ENCODE measurements at places on chromosomes 16 and 17.
A peak's percentile ranks its signal among the peaks of the same experiment; 100 is the strongest.

DNA sequence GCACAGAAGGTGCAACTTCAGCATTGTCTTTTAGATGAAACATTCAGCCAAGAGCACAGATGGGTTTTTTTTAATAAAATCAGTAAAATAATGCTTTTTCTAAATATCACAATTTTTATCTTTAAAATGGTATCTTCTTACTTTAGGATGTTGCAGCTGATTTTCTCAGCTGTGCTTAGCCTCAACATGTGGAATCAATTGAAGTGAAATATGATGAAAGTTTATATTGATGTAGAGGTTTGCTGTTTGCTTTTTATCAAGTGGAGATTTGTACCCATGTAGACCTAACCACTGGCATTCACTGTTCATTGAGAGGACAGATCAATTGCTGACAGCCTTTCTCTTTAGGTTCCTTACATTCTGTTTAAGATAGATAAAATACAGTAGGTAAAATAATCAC is 107.8 kb downstream of the CYB561 start:
- no peak for DNase-seq

GRCh38 chr17:29583324-29584248 is 5.9 kb downstream of the GIT1 start:
- no peak for DNase-seq

DNA sequence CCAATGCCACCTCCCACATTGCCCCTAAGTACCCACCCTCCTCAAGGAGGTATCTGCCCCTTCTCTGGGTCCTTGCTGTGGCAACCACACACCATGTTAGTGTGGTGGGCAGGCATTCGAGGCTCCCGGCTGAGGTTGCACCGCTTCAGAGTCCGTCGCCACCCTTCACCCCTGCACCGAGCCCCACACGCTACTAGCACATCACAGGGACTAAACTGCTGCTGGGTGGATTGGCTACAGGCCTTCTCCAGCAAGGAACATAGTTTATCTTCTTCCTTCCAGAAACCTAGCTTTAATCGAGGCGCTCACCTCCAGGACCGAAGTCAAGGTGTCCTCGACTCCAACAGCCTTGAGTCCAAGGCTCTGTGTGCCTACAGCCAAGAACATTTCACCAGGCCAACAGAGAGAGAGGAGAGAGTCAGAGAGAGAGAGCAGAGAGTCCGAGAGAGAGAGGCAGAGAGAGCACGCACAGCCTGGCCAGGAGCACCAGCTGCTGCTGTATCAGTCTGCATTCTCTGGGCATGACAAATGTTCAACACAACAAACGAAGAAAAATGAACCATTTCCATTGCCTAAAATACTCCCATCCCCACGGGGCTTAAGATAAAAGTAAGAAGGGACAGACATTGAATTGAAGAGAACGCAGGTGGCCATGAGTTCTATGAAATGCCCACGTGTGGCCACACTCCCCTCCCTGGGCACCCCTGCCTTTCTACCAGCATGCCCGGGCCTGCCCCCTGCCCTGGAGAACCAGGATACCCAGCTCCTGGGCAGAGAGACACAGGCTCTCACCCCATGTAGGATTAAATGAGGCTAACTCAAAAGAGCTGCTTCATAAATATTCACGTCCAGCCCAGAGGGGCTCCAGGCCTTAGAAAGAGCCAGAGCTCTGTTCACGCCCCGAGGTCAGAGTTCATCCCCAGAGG is 94.9 kb downstream of the RBFOX3 start:
- DNase-seq = no peak

GRCh38 chr16:77433146-77433545 is 1.7 kb downstream of the ADAMTS18 start:
- DNase-seq = no peak

- no peak for DNase-seq
Observed at GRCh38 chr16:82867485-82867884, 240.7 kb downstream of the CDH13 start.

GRCh38 chr16:4894276-4895150 is 42.4 kb downstream of the PPL start:
- no peak for DNase-seq

GRCh38 chr16:68991075-68991474 is 114.4 kb upstream of the HAS3 start:
- DNase-seq = no peak

DNA sequence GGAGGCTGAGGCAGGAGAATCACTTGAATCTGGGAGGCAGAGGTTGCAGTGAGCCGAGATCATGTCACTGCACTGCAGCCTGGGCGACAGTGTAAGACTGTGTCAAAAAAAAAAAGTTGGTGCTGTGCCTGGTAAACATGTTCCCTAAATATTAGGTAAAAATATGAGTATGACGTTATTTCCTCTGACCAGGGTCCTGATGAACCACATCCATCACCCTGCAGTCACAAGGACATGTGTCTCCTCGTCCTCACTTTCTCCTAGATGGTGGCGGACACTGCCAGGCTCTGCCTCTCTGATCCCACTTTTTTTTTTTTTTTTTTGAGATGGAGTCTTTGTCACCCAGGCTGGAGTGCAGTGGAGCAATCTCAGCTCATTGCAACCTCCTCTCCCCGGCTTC is 28.7 kb downstream of the LGALS9 start:
- DNase-seq = no peak

GRCh38 chr17:65362826-65363225 is 198.6 kb downstream of the AXIN2 start:
- DNase-seq = no peak

DNA sequence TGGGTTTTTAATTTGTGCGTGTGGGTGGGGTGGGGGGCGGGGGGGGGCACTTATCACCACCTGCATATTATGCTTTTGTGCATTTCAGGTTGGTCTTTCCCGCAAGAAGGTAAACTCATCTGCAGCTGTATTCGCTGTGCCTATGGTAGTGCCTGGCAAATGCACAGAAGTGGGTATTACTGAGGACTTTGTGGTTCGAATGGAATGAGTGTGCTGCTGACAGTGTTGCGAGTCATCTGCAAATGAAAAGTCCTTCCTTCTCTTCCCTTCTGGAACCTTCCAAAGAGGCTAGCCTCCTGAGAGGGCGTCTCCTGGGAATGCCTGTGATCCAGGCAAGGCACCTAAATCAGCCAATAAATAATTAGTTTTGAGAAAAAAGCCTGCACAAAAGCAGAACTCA is 532.9 kb downstream of the MAF start:
- no peak for DNase-seq

- DNase-seq = no peak
Observed at GRCh38 chr16:60922920-60923319, 1113.3 kb downstream of the CDH8 start.

DNA sequence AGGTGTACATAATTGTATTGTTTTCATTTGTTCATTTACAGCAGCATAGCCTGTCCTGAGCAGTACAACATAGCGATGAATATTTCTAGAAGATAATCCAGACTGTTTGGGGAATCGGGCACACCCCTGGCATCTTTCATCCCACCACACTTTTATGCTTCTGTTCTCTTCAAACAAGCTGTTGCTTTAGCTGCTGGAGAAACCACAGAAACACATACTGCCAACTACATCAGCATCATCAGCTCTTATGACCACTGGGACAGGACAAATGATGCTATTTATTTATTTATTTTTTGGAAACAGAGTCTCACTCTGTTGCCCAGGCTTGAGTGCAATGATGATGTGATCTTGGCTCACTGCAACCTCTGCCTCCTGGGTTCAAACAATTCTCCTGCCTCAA is 22.6 kb upstream of the HAPSTR1 start:
- no peak for DNase-seq

GRCh38 chr16:82655072-82655714 is 28.4 kb downstream of the CDH13 start:
- DNase-seq = peak; percentile 64

DNA sequence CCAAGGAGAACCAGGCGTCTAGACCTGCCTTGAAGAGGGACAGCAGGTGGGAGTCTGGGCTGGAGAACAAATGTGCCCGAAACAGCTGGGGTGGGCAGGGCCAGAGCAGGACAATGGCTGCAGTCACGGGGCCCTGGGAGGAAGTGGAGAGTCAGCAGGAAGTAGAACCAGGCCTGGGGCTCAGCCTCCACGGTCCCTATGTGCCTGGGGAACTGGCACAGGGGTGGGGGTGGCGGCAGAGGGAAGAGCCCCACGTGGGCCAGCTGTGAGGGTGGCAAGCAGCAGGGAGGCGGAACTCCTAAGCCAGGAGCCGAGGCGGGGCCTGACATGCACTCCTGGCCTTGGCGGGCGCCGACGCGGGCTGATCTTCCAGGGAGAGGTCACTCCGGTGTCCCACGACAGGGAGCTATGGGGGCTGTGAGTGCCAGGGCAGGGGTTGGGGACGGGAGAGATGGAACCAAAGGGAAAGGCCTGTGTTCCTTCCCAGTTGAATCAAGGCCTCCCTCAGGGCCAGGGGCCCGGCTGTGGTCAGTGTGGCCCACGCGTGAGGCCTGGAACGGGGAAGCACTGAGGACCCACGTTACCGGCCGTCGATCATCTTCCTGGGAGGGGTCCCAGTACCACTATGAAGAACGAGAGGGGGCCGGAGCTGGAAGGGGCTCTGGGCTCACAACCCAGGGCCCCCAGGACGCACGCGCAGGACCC is 42.7 kb downstream of the TIMM22 start:
- DNase-seq = no peak

- no peak for DNase-seq
Observed at GRCh38 chr17:82023447-82024241, 539 bp downstream of the LRRC45 start.

GRCh38 chr16:49443576-49443975 is 70.0 kb downstream of the C16orf78 start:
- DNase-seq = no peak

DNA sequence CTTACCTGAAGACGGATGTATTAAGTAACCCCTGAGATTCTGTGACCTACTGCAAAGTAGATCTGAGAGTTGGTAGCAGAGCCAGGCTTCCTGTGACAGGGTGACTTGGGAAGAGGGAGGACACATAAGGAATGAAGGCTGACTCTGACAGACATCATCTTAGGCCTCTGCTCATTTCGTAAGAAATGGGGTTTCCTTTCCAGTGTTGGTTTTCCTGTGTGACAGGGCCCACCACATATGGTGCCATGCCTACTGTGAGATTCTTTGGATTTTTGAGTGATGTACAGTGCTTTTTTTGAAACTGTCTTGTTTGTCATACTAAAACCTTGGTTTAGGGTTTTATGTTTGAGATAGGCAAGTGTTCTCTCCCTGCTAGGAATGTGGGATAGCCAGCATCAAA is 12.7 kb downstream of the LIG3 start:
- DNase-seq = no peak

DNA sequence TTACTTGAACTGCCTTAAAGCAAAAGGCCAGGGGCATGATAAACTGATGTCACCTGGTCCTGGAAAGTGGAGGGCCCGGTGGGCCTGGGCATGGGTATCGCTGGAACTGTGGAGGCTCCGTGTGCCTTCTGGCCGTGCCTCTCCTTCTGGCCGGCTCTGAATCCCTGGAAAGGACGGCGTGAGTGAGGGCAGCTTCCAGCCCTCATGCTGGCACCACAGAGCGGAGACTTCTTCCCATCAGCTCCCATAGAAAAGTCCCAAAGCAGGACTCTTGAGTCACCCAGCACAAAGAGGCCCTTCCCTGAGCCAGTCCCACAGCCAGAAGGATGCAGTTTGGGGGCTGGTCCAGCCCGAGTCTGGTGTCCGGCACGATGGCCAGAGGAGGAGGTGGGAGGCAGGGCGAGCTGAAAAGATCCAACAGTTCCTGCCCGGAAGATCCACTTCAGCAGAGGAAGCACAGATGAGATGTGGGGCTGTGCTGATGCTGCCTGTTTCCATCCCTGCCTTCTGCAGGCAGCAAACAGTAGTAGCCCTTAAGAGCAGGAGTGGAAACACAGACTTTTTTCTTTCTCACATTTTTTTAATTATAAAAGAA is 7.8 kb downstream of the GAA start:
- DNase-seq = no peak

DNA sequence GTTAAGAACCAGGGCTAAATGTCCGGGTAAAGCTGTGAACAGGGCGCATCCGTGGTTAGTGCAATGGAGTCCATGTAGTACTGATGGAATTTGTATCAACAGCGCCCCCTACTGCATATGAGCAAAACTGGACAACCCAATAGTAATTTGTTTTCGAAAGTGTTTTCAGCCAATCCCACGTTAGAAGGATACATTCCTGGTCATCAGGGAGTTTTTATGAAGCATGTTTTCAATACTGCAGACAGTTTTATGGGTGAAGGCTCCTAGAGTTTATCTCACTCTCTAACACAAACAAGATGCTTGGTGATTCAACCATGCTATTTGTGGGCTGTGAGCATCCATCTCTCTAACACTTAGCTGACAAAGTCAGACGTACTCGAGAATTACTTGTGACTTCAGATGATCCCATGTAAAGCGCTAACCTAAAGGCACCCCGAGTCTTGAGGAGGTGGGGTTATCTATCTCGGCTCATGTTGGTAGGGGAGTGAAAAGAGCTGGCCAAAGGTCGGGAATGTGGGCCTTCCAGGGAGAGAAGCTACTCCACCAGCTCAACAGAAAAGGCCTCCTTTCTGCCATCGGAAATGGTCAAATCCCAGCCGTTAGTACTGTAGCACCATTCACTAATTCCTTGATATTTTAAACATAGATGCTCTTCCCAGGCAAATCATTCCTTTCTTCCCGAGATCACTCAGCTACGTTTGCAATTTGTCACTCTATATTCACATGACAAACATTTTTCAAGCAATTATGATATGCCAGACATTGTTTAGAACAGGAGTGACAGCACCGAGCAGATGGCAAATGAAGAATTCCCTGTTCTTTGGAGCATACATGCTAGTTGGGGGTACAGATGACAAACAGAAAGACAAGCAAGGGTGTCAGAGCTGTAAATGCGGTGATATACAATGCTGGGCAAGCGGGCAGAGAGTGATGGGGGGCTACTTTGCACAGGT is 46.9 kb upstream of the HNF1B start:
- peak; percentile 44 for DNase-seq

GRCh38 chr17:49209061-49209571 is 1.3 kb downstream of the GNGT2 start:
- no peak for DNase-seq

DNA sequence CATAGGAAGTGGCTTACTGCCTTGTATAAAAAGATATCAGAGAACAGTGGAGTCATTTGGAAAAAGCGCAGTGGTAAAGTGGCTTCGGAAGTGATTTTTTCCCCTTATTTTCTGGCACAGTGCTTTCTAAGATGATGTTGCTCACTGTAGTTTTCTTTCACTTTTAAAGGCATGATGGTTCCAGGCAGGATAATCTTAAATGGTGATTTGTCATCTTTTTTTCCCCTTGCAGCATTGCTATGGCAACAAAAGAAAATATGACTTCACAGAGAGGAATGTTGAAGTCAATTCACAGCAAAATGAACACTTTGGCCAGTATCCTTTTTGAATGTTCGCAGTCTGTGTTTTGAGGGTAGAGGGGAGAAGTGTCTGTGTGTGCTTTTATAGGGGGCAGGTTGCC is 42.5 kb downstream of the GOSR1 start:
- no peak for DNase-seq

GRCh38 chr17:50328363-50329325 is 17.3 kb upstream of the XYLT2 start:
- DNase-seq = no peak

- DNase-seq = no peak
Observed at GRCh38 chr16:10684511-10685151, 10.1 kb downstream of the TEKT5 start.
